ENCODE measurements at places on chromosomes 12 and 14.
A peak's percentile ranks its signal among the peaks of the same experiment; 100 is the strongest.

GRCh38 chr12:63319936-63320633 is 169.1 kb upstream of the AVPR1A start:
- no peak for DNase-seq

DNA sequence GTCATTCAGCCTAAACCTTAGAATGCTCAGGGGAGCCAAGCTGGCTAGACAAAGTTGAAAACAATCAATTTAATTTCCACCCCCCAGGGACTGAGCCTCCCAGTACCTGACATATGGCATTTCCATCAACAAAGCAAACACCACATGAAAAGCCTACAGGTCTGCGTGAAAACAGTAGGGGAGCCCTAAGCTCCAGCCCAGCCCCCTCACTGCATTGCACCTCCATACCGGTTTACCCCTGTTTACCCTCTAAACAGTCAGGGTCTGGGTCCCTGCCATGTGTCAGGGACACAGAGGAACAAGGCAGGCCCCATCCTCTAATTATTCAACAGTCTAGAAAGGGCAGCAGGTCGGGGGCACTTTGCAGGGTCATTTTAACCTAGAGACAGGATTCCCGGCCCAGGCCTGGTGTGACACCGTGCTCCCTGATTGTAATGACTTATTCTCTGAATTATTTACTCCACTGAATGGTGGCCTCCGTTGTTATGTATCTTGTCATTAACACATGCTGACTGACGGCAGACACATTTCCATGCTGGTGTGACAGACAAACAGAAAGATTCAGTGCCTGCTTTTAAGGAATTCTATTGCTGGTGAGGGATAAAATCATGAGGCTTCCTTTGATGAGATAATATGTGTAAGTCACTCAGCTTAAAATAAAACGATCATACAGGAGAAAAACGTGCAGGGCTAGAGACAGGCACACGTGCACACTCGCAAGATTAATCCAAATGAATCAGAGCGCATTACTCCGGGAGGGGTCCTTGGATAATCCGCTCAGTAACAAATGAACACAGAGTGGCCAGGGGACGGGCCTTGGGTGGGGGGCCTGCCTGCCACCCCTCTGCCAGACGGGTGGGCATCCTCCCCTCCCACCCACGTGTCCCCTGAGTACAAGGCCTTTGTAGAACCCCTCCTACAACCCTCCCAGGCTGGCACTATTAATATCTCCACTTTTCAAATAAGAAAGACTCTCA is 23.2 kb downstream of the CCDC88C start:
- DNase-seq: no peak

- DNase-seq: no peak
These were observed 17.7 kb downstream of the SMCO2 start for GRCh38 chr12:27464220-27464554.

DNA sequence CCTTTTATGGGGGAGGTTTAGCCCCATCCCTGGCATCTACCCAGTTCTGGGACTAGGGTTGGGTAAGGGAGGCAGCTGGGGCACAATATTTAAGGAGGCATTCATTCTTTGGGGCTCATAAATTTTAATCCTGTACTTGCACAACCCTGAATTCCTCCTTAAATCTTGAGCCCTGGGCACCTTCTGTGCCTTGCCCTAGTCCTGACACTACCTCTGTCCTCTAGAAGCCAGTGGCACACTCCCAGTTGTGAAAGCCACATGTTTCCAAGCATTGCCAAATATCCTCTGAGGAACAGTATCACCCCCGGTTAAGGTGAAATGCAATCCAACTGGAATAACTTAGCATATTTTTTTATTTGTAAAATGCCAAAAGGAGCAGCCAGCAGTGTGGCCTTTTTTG is 36.6 kb downstream of the SLC16A7 start:
- DNase-seq: no peak

- peak; percentile 68 for DNase-seq
These were observed 158.5 kb downstream of the ZFP36L1 start for GRCh38 chr14:68634332-68634731.

DNA sequence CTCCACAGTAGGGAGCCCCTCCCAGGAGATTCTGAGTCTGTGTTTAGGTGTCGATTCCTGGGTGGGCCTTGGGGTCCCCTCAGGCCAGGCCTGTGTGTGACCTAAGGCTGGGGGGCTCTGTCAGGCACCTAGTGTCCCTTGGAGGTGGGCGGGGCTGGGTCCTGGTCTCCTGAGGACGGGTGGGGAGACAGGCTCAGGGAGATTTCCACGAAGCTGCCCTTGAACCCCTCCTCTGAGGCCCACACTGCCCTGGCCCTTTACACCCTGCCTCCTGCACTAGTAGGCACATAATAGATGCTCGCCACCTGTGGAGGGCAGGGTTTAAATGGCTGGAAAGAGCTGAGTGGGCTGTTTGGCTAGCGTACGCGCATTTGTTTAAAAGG is 32.9 kb downstream of the MEG3 start:
- no peak for DNase-seq

GRCh38 chr12:28555748-28556147 is 365.5 kb downstream of the CCDC91 start:
- DNase-seq: no peak

- no peak for DNase-seq
These were observed 41.3 kb downstream of the CD9 start for GRCh38 chr12:6241495-6241894.
